ENCODE measurements at places on chromosomes 5 and 9.
A peak's percentile ranks its signal among the peaks of the same experiment; 100 is the strongest.

DNA sequence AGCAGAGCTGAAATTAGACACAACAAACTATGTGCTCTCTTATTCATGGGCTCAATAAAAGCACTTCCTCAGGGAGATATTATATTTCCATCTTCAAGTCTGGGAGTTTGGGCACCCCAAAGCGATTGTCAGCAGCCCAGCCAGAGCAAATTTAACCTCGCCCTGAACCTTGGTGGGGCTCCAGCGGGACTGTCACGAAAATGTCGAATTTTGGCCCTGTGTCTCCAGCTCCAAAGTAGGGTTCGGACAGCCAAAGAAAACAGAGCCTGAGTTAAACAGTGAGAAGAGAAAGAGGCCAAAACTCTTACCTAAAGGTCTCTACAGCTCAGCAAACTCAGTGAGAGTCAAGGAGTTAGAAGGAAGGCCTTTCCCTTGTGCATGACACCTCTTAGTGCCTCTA, 432.9 kb downstream of the SPATA31D1 start:
- no peak for DNase-seq

GRCh38 chr9:114364134-114365041, 23.4 kb downstream of the AKNA start:
- DNase-seq = no peak

DNA sequence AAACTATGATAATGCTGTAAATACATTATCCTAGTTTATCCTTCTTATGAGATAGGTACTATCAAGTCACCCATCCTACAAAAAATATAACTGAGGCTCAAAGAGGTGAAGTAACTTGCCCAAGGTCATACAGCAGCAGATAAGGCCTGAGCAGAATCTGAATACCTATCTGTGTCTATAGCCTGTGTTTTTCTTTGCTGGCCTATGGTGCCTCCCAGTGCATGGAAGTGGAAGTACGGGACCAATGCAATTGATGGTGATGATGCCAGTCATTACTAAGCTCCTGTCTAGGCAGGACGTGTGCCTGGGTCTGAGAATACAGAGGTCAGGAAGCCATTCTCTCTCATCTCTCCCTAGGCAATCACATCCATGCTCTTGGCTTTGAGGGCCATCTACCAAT, 67.8 kb downstream of the FAT2 start:
- peak; percentile 42 for DNase-seq

GRCh38 chr9:87842878-87843585, 39.6 kb upstream of the SPATA31E1 start:
- DNase-seq = no peak

Data from liver (tissue), 10 donors.